ENCODE measurements at places on chromosomes 5 and 9. TPM values are rescaled to one million over a fixed set of nuclear protein-coding genes. Genes with fewer than 3 reads are reported as not detected.

The TAF11L10 gene
- not detected for total RNA-seq

GRCh38 chr9:84323858-84324257 lies 16.7 kb downstream of the SLC28A3 start:
- no peak for DNase-seq

The SLC6A19 gene
- not detected for total RNA-seq

DNA sequence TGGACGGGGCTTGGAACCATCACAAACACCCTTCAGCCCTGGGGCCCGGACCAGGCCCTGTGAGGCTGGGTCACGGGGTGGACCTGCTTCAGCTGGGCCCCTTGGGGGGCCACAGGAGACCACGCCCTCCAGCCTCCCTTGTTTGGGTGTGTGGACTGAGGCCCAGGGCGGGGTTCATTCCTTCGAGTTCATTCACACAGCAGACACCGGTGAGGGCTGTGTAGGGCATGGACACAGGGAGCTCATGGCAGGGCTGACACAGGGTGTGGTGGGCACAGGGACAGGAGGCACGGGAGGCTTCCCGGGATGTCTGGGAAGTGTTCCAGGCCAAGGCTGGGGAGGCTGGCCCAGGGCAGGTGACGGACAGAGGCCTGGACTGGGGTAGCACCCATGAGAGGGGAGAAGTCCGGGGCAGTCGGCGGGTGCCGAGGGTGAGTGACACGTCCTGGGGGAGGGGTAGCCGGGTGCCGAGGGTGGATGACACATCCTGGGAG lies 8.9 kb downstream of the DNLZ start:
- DNase-seq, result no peak

DNA sequence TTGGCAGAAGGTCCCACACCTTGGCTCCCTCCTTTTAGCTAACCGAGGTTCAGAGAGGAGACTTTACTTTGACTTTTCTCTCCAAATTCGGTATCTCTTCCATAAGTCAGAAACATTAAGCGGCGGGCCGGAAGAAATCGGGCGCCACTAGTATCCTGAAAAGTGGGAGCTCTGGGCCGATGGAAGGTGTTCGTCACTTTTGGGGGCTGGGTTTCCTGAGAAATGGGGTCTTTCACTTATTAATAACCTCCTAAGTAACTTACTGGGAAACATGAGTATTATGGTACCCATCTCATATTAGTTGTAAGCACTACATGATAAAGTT lies 716 bp downstream of the STX17 start:
- DNase-seq, result no peak

DNA sequence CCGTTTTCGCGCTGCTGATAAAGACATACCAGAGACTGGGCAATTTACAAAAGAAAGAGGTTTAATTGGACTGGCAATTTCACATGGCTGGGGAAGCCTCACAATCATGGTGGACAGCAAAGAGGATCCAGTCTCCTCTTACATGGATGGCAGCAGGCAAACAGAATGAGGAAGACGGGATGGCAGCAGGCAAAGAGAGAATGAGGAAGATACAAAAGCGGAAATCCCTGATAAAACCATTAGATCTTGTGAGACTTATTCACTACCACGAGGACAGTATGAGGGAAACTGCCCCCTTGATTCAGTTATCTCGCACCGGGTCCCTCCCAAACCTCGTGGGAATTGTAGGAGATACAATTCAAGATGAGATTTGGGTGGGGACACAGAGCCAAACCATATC lies 95.0 kb downstream of the OSTF1 start:
- no peak for DNase-seq

The UQCRQ gene
- total RNA-seq, result 261 TPM

DNA sequence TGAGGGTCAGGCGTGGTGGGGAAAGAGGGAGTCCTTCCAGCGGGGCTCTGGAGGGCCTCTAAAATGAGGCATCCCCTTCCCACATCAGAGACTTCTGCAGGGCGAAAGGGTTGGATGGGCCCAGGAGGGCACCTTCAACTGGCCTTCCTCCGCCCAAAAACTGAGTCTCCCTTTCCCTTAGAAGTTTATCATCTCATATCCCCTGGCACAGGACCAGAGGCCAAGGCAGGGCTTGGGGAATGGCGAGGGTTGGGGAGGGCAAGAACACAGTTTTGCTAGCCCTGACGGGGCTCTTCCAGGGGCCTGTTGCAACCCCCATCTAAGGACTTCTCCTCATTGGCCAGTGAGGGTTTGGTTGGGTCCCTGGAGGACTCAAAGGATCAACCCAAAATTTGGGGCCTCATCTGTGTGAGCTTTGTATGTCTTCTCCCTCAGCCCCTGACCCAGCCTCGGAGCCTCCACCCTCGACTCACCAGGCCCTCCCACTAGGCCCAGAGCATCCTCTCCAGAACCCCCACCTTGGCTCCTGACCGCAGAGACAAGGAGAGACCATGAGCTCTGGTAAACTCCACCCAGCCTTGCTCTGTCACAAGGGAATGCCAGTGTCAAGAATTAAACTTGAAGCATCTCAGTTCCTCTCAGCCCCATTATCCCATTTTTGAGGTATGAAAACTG lies 24.1 kb downstream of the AQP7 start:
- DNase-seq, result no peak

- peak; percentile 61 for DNase-seq
Observed at GRCh38 chr9:33264003-33264472, 470 bp downstream of the BAG1 start.

The HARS2 gene
- 27.1 TPM for total RNA-seq

DNA sequence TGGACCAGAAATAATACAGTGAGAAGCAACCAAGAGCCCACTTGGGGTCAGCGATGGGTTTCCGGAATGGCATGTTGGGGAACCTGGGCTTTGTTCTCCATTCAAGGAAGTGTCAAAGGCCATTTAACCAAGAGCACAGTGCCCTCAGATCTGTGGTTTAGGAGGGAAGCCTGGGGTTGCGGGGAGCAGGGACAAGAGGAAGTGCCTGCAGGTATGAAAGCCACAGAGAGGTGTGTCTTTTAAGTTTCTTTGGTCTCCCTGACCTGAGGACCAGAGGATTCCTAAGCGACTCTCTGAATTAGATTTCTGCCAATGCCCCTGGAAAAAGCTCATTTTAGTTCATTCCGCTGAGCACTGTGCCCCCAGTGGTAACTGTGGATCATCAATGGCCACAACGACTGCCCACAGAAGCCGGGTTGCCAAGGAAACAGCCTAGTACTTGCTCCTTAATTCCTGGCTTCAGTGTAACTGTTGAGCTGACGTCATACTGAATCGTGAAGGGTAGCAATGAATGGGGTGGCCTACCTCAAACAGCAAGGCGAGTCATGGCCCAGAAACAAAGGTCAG lies 107.3 kb upstream of the SPIN1 start:
- DNase-seq, result no peak

The SLC4A9 gene
- not detected for total RNA-seq

The IFNK gene
- not detected for total RNA-seq

DNA sequence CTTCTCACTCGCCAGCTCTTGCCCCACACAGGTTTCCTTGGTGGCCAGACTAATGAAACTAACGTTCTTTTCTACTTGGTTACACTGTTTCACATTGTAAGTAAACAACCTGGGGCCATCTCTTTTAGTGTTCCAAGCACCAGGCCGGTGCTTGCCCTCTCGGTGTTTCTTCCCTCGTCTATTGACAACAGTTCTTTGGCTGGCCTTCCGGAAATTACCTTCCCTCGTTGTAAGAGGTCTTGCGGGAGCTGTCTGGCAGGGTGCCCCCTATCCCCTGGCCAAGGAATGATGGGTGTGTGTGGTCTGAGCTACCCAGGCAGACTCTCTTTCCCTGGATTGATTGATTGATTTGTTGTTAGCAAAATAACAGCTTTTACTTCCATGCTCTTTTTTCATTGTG lies 918 bp upstream of the MYMK start:
- DNase-seq, result no peak

DNA sequence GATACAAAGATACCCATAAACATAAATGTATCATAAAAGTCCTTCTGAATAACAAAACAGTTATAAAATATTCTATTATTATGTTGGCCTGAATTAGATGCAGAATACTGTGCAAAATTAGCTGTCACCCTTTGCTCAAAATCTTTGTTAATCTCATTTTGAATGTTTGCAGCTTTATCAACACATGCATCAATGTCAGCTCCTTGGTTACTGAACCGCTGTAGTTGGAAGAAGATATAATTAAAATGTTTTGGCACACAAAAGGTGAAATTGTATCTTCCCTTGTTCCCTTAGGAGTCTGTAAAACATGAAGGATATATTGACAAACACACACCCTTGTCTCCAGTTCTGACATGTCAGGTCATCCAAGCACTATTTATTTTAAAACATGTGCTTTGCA lies 146.3 kb upstream of the POU5F2 start:
- DNase-seq, result no peak

GRCh38 chr5:36305571-36306326 lies 4.0 kb upstream of the RANBP3L start:
- peak; percentile 57 for DNase-seq

- no peak for DNase-seq
Observed at GRCh38 chr9:4967523-4967922, 17.5 kb upstream of the JAK2 start.

DNA sequence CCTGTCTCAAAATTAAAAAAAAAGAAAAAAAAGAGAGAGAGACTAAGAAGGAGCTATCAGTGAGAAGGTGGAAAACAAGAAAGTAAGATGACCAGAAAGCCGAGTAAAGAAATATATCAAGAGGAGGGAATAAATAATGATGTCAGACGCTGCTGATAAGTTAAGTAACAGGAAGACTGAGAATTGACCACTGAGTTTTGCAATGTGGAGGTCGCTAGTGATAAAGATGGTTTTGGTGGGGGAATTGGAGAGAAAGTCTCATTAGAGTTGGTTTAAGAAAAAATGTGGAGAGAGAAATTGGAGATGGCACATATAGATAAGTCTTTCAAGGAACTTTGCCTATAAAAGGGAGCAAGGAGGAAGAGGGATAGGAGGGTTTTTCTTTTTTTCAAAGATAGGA lies 91.9 kb downstream of the RAD23B start:
- no peak for DNase-seq

DNA sequence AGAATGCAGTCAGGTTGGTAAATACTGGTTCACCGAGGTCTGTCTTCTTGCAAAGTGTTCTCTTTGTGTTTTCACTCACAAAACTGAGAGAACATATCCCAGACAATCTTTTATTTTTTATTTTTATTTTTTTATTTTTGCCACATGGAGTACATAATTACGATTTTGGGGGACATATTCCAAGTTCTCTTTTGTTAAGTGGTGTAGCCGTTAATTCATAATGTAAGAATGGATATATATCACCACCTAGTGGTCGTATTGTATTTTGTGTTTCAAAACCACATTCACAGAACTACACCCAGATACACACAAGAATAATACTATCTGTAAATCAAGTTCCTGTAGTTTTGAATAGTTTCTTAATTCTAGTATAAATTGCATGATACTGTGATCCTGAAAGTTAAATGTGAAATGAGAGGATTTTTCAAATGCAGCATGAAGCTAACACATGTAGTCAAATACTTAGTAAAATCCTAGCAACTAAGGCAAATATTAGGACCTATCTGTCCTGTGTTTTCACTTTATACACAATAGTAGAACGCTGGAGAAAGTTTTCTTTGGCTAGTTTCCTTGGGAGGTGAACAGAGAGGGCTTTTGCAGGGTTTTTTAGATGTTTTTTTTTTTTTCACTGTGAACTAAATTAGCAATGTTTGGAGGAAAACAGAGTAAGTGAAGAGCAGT lies 92.7 kb downstream of the VCAN start:
- DNase-seq, result peak; percentile 69

The ZNF300 gene
- total RNA-seq, result 12.3 TPM

DNA sequence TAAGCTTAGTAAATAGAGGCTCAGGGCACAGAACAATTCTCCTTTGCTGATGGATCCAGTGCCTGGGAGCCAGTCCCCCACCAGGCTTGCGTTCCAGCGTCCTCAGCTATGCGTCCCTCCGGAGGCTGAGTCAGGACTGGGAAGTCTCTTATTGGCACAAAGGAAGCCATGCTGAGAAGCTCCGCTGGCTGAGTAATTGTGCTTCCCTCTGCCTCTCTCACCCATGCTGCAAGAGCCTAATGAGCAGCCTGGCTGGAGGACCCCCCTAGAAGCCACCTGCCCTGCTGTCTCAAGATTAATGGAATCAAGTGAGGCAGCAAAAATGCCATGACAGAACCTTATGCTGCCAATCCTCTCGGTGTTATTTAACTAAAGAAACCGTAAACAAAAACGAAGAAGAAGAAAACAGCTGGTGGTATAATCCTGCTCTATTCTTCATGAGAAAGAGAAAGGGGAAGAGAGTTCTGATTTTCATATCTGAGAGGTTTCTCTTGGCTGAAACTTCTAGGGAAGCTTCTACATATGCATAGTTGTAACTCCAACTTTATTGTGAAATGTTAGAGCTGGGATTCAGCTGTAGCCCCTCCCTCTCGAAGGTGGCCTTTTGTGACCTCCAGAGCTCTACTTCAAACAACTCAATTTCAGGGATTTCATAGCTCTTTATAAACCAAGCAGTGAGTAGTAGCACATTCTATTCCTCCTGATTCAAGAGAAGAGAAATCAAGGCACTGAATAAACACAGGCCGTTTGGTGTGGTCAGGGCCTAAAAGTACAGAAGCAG lies 185.4 kb upstream of the SEMA6A start:
- peak; percentile 86 for DNase-seq

DNA sequence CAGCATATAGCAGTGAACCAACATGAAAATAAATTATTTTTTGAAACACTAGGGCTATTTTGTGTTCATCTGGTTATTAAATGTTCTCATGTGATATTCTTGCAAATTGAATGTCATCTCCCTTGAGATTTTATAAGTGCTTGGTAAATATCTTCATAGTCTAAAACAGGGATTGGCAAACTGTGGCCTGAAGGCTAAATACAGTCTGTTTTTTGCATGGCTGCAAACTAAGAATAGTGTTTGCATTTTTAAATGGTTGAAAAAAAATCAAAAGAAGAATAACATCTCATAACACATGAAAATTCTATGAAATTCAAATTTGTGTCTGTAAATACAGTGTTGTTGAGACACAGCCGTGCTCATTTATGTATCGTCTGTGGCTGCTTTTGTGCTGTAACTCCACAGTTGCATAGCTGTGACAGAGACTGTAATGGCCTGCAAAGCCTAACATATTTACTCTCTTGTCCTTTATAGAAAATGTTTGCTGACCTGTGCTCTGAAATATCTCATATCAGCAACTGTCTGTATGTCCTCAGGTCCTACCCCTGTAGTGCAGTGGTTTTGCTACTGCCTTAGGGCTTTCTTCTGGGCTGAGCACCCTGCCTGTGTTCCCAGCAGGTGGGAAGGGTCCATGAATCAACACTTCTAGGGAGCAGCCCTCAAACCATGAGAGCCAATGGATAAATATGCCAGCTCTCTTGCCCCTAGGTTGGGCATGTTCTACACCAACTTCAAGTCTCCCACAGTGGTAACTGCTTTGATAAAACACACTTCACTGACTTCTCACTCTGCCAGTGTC lies 41.7 kb upstream of the ARRDC3 start:
- DNase-seq, result no peak

GRCh38 chr5:178415353-178415752 lies 174.8 kb downstream of the COL23A1 start:
- no peak for DNase-seq

Measured in SJCRH30 (cell line).